Lung (tissue), 17 donors: ENCODE measurements at places on chromosomes 11 and 22. TPM values are rescaled to one million over a fixed set of nuclear protein-coding genes. Genes with fewer than 3 reads are reported as not detected.

DNA sequence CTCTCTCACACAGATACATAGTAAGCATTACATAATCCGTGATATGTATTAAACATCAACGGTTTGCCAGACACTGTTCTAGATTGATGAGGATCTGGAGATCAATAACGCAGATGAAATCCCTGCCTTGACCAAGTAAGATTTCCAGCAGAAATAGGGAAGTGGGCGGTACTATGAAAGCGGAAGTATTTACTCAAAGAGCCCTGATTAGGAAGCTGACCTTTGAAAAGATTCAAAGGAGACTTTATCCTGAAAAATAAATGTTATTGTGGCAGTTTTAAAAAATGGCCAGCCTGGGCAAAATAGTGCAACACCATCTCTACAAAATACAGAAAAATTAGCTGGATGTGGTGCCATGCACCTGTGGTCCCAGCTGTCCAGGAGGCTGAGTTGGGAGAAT is 26.8 kb downstream of the GAB2 start:
- H3K27ac ChIP-seq, result no peak overlapping the region
- H3K27me3 ChIP-seq, result no peaks in the 10 kb centered on the region
- H3K4me3 ChIP-seq, result no peak overlapping the region
- no peaks in the 10 kb centered on the region for H3K36me3 ChIP-seq

DNA sequence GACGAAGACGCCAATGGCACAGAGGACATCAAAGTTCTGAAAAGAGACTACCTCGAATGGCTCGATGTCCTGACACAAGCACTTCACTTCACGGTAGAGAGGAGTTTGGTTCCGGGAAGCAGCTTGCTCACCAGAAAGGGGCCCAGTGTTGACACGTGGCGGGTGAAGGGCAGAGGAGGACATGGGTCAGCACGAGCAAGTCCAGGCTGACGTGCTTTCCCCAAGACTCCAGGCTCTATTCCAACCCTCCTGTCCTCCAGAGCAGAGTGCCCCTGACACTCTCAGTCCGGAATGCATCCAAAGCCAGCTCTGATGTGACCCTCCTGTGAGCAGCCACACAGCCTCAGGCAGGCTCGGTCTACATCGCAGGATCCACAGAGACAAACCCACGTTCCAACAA is 77.5 kb upstream of the BID start:
- peak overlapping the region; percentile 87 for H3K27ac ChIP-seq
- DNase-seq, result no peak
- H3K4me1 ChIP-seq, result peaks cover 6% of the 10 kb centered on the region
- no peak overlapping the region for H3K4me3 ChIP-seq
- H3K36me3 ChIP-seq, result peaks cover 3% of the 10 kb centered on the region
- H3K27me3 ChIP-seq, result no peaks in the 10 kb centered on the region

- DNase-seq, result no peak
- no peaks in the 10 kb centered on the region for H3K36me3 ChIP-seq
- no peaks in the 10 kb centered on the region for H3K27me3 ChIP-seq
- H3K4me3 ChIP-seq, result no peak overlapping the region
- H3K27ac ChIP-seq, result no peak overlapping the region
Measured at GRCh38 chr11:131615611-131616010, 245.2 kb downstream of the NTM start.

DNA sequence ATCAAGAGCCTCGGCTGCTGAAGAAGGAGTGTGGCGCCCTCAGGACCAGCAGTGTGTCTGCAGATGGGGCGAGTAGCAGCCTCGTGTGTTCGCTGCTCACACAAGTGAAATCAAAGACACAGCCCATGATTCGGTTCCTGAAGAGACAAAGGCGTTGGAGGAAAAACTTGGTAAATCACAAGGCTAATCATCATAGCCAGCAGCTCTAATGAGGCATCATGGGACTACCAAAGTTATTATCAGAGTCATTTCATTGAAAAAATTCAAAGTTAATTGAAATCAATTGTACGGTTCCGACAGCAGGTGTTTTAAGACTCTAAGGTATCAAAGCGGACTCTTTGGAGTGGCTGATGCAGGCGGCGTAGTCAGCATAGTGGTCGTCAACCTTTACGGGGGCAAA is 9.5 kb downstream of the PHF21B start:
- H3K4me3 ChIP-seq, result no peak overlapping the region
- H3K27ac ChIP-seq, result no peak overlapping the region
- no peak for DNase-seq

GRCh38 chr11:82909015-82909640 is 7.6 kb downstream of the DDIAS start:
- no peaks in the 10 kb centered on the region for H3K4me1 ChIP-seq
- no peak overlapping the region for H3K4me3 ChIP-seq
- DNase-seq, result no peak

- no peaks in the 10 kb centered on the region for H3K36me3 ChIP-seq
- H3K4me1 ChIP-seq, result no peaks in the 10 kb centered on the region
- no peak for DNase-seq
- H3K27ac ChIP-seq, result no peak overlapping the region
- H3K27me3 ChIP-seq, result no peaks in the 10 kb centered on the region
Measured at GRCh38 chr11:6040874-6041273, 10.3 kb upstream of the OR56A1 start.

DNA sequence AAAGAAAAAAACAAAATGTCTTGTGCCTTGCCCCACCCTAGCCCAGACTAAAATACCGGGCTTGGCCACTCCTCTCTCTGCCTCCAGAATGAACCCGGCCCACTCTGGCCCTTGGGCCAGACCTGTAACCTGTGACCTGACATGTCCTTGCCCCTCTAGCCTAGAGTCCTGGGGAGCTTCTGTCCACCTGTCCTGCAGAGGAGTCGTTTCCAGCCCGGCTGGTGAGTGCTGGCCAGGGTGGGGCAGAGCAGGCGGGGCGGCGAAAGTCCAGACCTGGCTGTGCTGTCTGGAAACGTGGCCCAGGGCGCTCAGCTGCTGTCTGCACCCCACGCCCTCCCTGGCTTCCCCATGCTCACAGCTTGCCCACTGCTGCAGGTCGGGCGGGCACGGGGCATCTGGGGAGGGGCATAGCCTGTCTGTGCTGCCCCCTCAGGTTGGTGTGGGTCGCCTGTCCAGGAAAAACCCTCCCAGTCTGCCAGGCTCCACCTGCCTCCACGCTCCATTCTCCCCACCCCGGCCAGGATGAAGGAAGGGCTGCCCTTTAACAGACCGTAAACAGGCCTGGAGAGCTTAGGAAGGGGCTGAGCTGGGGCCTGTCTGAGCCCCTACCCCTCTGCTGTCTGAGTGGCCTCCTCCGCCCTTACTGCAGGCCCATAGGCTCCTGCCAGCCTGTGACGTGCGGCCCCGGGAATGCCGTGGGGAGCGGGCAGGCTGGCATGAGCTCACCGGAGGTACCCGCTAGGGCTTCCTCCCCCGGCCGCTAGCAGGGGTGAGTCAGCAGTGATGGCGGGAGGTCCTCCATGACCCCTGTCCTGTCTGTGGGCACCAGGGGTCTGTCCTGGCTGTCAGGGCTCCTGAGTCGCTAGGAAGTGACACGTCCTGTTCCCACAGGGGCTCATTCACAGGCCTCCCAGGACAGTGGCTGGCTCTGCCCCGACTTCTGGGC is 1.9 kb downstream of the CD151 start:
- peaks cover 6% of the 10 kb centered on the region for H3K27me3 ChIP-seq
- no peaks in the 10 kb centered on the region for H3K36me3 ChIP-seq
- DNase-seq, result peak; percentile 37
- H3K4me1 ChIP-seq, result peaks cover 46% of the 10 kb centered on the region
- peak overlapping the region; percentile 0 for H3K4me3 ChIP-seq
- H3K27ac ChIP-seq, result peak overlapping the region; percentile 88

DNA sequence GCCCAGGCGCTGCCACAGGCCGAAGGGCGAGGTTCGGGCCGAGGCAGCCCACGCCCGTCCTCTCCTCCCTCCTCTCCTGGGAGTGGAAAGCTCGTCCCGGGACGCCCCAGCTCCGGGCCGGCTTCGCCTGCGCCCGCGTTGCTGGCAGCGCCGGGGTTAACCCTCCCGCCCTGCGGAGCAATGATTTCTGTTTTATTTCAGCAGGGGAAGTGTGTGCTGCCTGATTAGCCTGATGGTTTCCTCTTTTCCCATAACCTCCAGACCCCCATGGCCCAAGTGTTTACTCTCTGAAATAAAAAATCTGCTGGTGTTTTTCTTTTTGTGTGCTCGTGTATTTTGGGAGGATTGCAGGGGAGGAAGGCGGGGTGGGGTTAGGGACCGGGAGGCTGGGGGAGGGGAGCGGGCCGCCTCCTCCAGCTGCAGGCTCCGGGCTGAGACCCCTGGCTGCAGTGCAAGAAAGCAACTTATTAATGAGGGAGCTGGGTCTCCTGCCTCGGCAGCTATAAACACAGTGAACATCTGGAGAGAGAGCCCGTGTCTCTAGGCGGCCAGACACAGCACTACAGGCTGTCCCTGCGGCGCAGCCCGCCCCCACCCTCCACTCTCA is 38.6 kb downstream of the ETS1 start:
- H3K4me1 ChIP-seq, result peaks cover 6% of the 10 kb centered on the region
- peak overlapping the region; percentile 93 for H3K27ac ChIP-seq

GRCh38 chr22:42939941-42940653 is 74.9 kb downstream of the PACSIN2 start:
- no peak overlapping the region for H3K4me3 ChIP-seq
- H3K4me1 ChIP-seq, result peaks cover 5% of the 10 kb centered on the region

GRCh38 chr11:94754335-94754734 is 13.8 kb upstream of the AMOTL1 start:
- H3K27ac ChIP-seq, result no peak overlapping the region
- no peaks in the 10 kb centered on the region for H3K27me3 ChIP-seq
- no peaks in the 10 kb centered on the region for H3K36me3 ChIP-seq
- DNase-seq, result no peak

DNA sequence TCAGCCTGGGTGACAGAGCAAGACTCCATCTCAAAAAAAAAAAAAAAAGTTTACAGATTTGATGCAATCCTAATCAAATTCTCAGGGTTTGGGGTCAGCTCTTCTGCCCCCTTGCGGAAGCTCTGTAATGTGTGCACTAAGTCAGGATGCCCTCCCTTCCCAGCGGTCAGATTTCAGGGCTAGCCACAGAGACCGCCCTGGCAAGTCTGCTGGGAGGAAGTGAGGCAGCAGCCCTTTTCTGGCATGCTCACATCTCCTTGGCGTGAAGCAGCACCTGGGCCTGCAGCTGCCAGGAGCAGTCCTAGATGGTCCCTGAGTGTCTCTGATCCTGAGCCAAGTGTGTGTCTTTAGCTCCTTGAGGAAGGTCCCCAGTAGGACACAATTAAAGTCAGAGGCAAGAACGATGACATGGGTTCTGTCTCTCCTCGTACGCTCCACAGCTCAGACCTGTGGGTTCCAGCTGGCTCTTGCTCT is 10.9 kb upstream of the APOBEC3C start:
- DNase-seq, result peak; percentile 87
- H3K36me3 ChIP-seq, result no peaks in the 10 kb centered on the region
- no peak overlapping the region for H3K4me3 ChIP-seq
- H3K27ac ChIP-seq, result no peak overlapping the region

DNA sequence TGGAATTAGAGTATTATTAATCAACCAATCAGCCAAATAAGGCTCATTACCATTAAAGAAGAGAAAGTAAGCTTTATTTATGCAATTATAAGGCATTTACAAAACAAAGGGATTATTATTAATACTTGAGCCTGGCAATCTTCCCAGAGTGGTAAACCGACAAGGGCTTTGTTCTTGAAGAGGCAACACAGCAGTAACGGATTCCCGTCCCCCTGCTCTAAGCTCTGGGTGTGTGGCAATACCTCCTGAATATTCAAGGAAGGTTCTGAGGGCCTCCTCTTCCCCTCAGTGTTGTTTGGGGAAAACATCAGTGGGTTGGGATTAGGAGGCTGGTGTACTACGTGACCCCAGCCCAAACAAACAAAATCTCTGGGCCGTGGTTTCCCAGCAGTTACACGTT is 176.5 kb downstream of the TENM4 start:
- H3K27ac ChIP-seq, result no peak overlapping the region
- H3K4me3 ChIP-seq, result no peak overlapping the region
- H3K4me1 ChIP-seq, result peaks cover 7% of the 10 kb centered on the region
- no peaks in the 10 kb centered on the region for H3K36me3 ChIP-seq
- peak; percentile 23 for DNase-seq

- no peak overlapping the region for H3K4me3 ChIP-seq
- H3K27ac ChIP-seq, result no peak overlapping the region
- H3K27me3 ChIP-seq, result no peaks in the 10 kb centered on the region
- DNase-seq, result peak; percentile 18
- no peaks in the 10 kb centered on the region for H3K36me3 ChIP-seq
Measured at GRCh38 chr11:94281324-94281723, 23.1 kb upstream of the IZUMO1R start.

- H3K27ac ChIP-seq, result no peak overlapping the region
- no peak for DNase-seq
- no peaks in the 10 kb centered on the region for H3K27me3 ChIP-seq
- H3K36me3 ChIP-seq, result no peaks in the 10 kb centered on the region
- H3K4me3 ChIP-seq, result no peak overlapping the region
Measured at GRCh38 chr11:92589512-92589911, 364.9 kb downstream of the FAT3 start.

DNA sequence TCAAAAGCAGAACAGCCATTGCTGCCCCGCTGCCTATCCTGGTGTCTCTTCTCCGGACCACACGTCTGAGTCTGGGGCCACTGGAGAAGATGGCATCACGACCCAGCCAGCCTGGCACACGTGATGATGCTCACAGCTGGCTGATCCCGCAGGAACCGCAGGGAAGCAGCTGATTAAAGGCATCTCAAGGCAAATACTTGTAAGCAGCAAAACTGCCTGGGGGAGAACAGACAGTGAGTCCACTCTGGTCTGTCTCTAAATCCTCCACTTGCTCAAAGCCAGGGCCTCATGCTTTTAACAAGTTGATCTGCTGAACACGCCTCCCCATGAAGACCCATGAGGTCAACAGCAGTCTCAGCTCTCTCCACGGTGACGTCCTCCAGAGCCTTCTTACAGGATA is 108.6 kb downstream of the BRD1 start:
- peaks cover 3% of the 10 kb centered on the region for H3K27me3 ChIP-seq
- H3K36me3 ChIP-seq, result no peaks in the 10 kb centered on the region
- DNase-seq, result no peak
- no peaks in the 10 kb centered on the region for H3K4me1 ChIP-seq
- no peak overlapping the region for H3K27ac ChIP-seq

GRCh38 chr11:12889243-12889642 is 119.9 kb upstream of the RASSF10 start:
- no peak for DNase-seq
- H3K27me3 ChIP-seq, result no peaks in the 10 kb centered on the region

GRCh38 chr11:73577496-73577917 is 20.4 kb downstream of the FAM168A start:
- H3K4me1 ChIP-seq, result no peaks in the 10 kb centered on the region
- no peak for DNase-seq
- no peak overlapping the region for H3K4me3 ChIP-seq
- no peaks in the 10 kb centered on the region for H3K27me3 ChIP-seq
- no peak overlapping the region for H3K27ac ChIP-seq

- H3K36me3 ChIP-seq, result no peaks in the 10 kb centered on the region
- H3K27ac ChIP-seq, result no peak overlapping the region
- H3K4me3 ChIP-seq, result no peak overlapping the region
Measured at GRCh38 chr11:6667733-6668374, 12.2 kb upstream of the DCHS1 start.

GRCh38 chr11:94909371-94909820 is 64.0 kb downstream of the CWC15 start:
- H3K4me3 ChIP-seq, result no peak overlapping the region
- no peak for DNase-seq
- H3K27me3 ChIP-seq, result no peaks in the 10 kb centered on the region
- H3K36me3 ChIP-seq, result peaks cover 4% of the 10 kb centered on the region
- H3K4me1 ChIP-seq, result no peaks in the 10 kb centered on the region
- H3K27ac ChIP-seq, result no peak overlapping the region

The ZP1 gene
- not detected for polyA plus RNA-seq

The RAG1 gene
- polyA plus RNA-seq, result 0.08 TPM

The MPPED2 gene
- polyA plus RNA-seq, result 0.11 TPM

The MIOX gene
- polyA plus RNA-seq, result not detected

The ST3GAL4 gene
- polyA plus RNA-seq, result 38.3 TPM

The IGLL5 gene
- 16.4 TPM for polyA plus RNA-seq

The SYT8 gene
- 15.0 TPM for polyA plus RNA-seq

The TNNI2 gene
- polyA plus RNA-seq, result 35.8 TPM

The TEX54 gene
- polyA plus RNA-seq, result not detected

The MYOD1 gene
- polyA plus RNA-seq, result not detected

The SHANK2 gene
- 9.0 TPM for polyA plus RNA-seq
